Right cardiac atrium (tissue), 5 donors: ENCODE measurements at places on chromosomes 12 and 14. TPM values are rescaled to one million over a fixed set of nuclear protein-coding genes. Genes with fewer than 3 reads are reported as not detected.

Gene PTPRQ
- 18.0 TPM for total RNA-seq

GRCh38 chr12:127787544-127787943 is 479.4 kb upstream of the TMEM132C start:
- DNase-seq = no peak

DNA sequence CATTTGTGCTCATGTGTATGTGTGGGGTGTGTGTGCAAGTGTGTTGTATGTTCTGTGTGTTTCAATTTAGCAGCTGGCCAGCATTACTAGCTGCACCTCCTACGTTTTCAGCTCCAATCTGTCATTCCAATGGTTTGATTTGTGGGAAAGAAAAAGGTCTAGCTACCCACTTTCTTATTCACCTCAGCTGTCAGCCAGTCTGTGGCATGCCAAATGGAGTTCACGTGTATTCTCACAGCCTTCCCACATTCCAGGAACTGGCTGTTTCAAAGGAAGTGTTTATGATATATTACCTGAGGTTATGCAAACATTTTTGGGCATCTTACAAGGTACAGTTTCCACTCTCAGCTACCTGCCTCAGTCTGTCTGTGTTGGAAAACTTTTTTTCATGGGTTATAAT is 220.2 kb upstream of the CPNE8 start:
- DNase-seq = no peak

DNA sequence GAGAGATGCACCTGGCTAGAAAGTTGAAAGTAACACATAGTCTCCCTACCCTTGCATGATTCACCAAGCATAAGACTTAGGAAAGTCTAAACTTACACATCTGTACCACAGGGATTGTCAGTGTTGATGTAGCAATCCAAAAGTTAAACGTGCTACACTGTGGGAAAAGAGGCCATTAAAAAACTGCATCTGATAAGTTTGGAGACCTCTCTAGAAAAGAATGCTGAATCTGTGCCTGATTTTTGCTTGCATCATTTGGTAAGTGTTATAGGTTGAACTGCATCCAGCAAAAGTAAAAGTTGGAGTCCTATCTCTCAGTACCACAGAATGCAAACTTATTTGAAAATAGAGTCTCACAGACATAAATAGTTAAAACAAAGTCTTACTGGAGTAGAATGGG is 126.6 kb downstream of the SLC6A15 start:
- no peak for DNase-seq

Gene GPR68
- total RNA-seq = 0.79 TPM

GRCh38 chr12:47361389-47362021 is 281.7 kb upstream of the AMIGO2 start:
- DNase-seq = no peak

GRCh38 chr14:98580131-98580678 is 691.8 kb downstream of the BCL11B start:
- DNase-seq = no peak

GRCh38 chr14:104115691-104116287 is 22.6 kb upstream of the KIF26A start:
- DNase-seq = peak; percentile 30
